ENCODE measurements at places on chromosomes 2 and 18.

DNA sequence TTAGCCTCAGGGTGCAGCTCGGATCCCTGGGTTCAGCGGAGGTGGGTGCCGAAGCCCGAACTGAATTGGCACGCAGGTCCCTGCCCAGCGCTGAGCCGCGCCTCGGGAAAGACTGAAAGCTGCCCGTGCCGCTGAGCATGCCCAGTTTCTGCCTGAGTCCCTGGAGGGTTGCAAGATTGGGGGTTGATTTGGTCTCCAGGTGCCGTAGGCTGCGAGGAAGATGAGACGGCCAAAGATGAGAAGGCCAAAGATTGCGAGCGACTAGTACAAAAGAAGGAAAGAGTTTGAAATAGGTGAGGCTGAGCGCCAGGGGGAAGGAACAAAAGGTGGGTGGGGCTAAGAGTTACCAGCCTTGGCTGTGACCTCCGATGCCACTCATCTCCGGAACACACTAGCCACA is 852 bp upstream of the KCNH7 start:
- DNase-seq = peak; percentile 80

DNA sequence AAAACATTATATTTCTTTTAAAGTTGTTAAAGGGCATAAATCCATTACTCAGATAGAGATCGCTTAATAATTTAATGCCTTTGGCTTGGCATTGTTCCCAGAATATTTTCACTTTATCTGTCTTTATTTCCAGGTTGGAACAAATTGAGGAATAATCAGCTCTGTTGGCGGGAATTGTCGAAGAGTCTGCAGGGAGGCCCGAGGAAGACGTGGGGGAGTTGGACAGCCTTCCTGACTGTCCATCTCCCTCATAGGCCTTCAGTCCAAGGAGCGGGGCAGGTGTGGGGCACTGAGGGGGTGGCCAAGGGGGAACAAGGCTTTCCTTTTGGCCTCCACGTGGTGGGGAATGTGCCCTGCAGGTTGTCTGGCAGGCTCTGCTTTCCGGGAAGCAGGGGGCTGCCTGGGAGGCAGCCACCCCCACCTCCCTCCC is 179.6 kb downstream of the ZBTB7C start:
- DNase-seq = no peak

DNA sequence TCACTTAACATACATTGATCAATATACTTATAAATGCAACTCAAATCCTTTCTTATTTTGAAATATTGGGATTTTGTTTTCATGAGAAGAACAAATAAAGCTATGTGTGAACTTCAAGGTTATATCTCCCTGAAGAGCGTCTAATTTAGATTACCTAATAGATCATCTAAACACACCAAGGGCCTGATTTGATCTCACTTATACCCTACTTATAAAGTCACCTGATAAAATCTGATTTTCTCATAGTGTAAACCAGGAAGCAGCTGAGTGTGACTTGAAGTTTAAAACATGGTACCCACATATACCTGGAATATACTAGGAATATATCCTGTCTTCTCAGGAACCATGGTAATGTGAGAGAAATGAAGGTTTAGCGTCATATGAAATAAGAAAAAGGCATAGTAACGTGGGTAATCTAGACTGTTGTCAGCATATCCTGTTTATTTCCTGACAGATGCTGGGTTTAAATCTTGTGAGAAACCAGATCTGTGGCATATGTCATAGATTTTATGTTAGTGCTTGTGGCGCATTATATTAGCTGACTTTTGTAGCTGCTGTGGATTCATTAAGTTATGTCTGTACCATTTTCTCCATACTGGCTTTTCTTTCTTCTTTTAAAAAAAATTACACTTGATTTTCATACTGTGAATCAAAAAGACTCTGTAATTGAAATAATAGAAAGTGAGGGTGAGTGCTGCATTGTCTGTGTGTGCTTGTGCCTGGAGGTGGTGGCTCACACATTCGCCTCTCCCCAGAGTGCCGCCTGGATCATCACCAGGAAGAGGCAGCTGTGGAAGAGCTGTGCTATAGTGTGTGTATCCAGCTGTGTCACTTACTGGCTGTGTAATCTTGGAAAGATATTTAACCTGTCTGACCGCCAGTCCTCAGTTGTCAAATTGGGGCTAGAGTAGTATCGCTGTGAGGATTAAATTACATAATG is 164.0 kb downstream of the MYO3B start:
- DNase-seq = no peak

DNA sequence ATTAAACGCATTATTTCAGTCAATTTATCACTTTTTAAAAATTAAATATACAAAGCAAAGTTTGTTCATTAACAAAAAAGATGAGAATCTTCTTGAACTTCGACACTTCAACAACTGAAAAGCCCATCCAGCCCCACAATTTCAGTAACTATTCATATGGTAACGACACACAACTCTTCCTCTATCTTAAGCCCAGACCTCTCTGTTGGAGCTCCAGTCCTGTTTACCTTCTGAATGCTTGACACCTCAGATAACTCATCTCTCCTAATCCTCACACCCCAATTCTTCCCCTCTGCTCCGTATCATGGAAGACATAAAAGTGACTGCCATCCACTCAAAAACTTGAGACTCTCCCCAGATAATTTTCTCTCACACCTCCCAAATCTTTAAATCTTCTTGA is 12.6 kb downstream of the USP37 start:
- no peak for DNase-seq

DNA sequence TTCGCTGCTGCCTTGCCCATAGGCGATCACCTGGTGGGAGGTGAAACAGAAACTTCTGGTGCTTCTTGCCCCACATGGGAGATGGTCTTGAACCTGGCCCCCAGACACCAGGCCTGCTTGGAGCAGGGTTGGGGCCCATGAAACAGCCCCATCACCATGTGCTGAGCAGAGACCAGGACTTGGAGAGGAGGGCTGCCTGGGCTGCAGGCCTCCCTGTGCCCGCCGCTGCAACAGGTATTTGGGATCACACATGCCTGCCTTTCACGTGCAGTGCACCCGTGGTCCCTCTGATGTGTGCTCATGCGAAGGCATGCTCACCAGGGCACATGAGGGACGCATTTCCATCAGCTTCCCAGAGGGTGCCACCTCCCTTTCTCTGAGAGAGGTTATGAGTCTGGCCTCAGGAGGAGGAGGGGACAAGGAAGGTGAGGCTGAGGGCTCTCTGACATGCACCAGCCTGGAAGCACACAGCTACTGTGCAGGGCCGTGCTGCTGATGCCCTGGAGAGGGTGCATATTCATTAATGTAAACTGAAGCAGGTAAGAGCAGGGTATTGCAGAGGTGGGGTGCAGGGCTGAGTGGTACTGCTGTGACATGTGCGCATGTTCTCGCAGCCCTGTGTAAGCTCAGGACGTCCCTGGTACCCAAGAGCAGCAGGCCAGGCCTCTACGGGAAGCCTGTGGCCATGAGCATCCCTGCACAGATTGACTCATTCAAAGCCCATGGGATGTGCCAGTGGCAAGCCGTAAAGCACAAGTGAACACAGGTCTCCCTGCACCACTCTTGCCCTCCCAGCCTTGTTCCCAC is 4.2 kb upstream of the OXER1 start:
- no peak for DNase-seq

DNA sequence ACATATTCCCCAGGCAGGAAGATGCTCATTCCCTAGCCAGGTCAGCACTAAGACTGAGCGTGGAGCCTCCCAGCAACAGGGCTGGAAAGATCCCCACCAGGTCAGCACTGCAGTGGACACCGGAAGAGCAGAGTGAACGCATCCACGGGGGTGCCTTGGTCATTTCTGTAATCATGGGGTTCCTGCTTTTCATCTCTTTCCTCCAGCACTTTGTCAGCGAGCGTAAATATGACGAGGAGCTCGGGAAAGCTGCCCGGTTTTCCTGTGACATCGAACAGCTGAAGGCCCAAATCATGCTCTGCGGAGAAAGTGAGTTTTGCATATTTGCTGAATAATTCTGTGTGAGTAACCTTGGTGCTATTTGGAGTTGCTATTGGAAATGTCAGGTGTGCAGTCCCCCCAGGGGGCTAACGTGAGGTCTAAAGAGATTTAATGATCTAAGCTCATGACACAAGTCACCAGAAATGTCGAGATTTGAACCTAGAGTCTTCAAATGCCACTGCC is 40.1 kb downstream of the KCTD18 start:
- no peak for DNase-seq

- DNase-seq = no peak
Measured at GRCh38 chr18:41681138-41681880, 273.7 kb upstream of the PIK3C3 start.

DNA sequence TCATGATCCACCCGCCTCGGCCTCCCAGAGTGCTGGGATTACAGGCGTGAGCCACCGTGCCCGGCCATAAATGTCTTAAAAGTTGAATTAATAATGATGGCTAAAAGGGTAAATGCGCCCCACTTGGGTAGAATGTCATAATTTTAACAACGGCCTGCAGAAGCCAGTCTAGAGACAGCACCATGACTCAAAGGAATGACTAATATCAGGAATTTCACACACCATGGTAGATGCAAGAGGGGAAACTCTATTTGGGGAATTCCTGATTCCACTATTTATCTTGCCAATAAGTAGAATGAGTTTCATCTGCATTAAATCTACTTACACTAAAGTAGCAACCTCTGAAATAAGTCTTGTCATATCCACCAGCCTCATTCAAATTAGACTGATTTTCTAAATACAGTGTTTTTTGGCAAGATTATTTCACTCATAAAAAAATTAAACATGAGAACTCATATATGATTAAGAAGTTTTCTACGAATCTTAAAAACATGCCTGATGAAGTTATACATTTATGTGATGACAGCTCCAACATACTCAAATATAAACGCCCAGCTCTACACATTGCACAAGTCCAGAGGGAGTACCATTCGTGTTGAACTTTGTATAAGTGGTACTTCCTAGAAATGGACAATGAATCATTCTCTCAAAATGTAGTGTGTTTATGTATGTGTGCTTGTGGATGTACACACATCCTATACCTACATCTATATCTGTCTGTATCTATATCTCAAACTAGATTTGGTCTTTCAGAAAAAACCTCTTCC is 309.7 kb downstream of the IRS1 start:
- no peak for DNase-seq

DNA sequence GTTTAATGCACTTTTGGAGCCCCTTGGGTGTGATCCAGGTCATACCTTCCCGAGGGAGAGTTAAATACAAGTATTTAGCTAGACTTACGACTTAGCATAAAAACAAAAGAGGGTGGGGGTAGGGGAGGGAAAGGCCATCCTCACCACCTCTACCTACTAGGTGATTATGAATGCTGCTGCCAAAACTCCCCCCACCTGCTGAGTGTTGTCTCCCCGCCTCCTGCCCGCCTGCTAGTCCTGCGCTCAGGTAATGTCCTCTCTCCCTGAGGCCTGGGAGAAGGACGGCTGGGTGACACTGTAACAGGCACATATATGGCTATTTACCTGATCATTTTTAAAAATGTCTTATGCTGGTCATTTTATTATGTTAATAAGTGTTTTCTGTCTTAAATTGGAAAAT is 3.0 kb upstream of the NCKAP5 start:
- no peak for DNase-seq

- DNase-seq = no peak
Measured at GRCh38 chr2:185921048-185921756, 182.6 kb downstream of the FSIP2 start.

GRCh38 chr2:29014331-29014730 is 33.2 kb downstream of the TOGARAM2 start:
- DNase-seq = no peak

GRCh38 chr2:218557941-218558340 is 10.2 kb downstream of the USP37 start:
- DNase-seq = no peak

DNA sequence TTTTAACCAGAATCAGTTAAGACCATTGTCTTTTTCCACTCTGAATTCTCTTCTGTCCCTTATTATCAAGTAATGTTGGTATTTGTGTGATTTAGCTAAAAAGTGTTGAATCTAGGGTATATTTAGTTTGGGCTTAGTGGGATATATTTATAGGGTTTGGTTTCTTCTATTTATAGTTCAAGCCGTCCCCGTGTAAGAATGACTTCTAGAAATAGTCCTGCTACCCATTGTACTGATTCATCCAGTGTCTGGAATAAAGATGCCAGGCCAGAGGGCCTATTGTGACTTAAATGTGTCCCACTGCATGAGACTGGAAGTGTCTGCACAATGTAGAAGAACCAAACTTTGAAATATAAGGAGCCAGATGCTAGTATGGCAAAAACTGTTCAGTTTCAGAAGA is 364.8 kb downstream of the TNS1 start:
- no peak for DNase-seq

DNA sequence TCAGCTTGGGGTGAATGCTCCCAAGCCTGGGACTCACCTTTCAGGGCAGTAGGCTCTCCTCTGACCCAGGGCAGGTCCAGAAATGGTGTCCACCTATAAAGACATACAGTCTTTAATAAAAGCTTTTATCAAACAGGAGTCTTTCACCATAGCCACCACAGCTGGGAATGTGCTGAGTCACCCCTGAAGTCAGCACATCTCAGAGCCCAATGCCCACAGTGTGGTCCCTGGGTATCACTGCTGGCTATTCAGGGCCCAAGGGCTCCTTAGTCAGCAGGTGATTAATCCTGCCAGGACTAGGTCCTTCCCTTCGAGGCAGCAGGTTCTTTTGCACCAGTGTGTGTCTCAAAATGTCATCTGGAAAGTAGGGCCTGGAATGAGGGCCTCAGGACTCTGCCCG is 181.9 kb downstream of the MEMO1 start:
- DNase-seq = no peak

DNA sequence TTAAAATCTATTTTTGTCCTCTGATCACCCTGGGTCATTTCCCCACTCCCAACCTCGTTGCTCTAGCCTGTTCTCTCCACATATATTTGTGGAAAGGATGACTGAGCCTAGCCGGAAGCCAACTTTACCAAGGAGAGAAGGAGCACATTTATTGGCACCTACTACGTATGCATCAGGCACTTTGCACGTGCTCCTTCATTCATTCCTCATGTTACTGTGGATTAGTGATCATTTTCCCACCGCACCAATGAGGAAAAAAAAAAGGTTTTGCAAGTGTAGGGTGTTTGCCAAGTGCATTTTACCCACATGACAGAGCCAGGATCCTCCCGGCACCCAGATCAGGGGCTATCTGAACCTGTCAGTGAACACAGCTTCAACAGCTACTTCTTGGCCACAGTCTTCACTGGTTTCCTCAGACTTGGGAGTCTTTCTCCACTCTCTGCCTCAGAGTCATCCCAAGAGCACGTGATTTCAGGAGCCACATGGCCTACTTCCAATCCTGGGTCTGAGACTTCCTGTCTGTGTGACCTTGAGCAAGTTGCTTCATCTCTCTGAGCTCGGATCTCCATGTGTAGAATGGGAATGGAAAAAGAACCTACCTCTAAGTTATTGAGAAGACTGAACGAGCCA is 1.9 kb upstream of the C1QL2 start:
- DNase-seq = no peak

DNA sequence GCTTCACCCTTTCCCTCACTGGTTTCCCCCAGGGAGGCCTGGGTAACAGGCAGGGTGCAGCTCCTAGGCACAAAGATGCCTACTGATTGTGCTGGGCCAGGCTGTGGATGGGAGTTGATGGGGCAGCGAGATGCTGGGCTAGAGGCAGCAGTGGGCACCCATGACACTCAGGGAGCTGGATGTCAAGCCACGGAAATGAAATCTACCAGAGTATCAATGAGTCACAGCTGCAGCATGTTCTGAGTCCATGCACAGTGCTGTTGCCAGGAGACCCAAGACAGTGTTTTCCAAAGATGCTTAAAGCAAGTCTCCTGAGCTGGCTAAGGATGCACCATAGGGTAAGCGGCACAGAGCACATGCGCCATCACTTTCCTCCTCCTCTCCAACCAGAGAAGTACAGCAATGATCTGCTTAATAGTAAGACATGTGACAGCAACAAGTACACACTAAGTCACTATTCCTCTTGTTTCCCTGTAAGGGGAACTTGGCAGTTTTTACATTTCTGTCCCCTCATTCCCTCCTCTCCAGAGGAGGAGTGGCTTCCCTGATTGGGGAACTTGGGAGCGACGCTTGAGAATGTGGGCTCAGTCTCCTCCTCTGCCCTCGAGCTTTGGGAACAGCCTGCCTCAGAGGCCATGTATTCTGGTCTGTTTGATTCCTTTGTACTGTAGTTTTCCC is 57.2 kb downstream of the CDC42EP3 start:
- DNase-seq = no peak
